ENCODE measurements at places on chromosomes 5 and 9. TPM values are rescaled to one million over a fixed set of nuclear protein-coding genes. Genes with fewer than 3 reads are reported as not detected.

The PCDHGB2 gene
- total RNA-seq: 1.7 TPM

- no peak for DNase-seq
Measured at GRCh38 chr5:153211076-153211475, 279.4 kb upstream of the GRIA1 start.

The TRIO gene
- 181 TPM for total RNA-seq

The HOMER1 gene
- 2.9 TPM for total RNA-seq

The FOXD4L5 gene
- 0.24 TPM for total RNA-seq

GRCh38 chr5:159459951-159460538 is 129.8 kb upstream of the IL12B start:
- no peak for DNase-seq

Data from left colon (tissue), 2 donors.